ENCODE measurements at places on chromosomes 2 and 18. TPM values are rescaled to one million over a fixed set of nuclear protein-coding genes. Genes with fewer than 3 reads are reported as not detected.

Gene C2orf78
- not detected for total RNA-seq

DNA sequence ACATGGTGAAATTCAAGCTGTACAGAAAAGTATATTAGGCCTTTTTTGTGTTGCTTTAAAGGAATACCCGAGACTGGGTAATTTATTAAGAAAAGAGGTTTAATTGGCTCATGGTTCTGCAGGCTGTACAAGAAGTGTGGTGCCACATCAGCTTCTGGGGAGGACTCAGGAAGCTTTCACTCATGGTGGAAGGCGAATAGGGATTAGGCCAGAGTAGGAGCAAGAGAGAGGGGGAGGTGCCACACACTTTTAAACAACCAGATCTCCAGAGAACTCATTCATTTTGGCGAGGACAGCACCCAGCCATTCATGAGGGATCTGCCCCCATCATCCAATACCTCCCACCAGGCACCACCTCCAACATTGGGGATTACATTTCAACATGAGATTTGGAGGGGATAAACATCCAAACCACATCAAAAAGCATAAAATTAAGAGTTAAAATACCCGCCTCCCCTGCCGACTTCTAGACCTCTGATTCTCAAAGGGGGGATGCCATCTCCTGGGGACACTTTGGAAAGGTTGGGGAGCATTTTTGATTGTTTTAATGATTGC lies 15.1 kb upstream of the LIPG start:
- DNase-seq, result no peak

Gene DYNAP
- not detected for total RNA-seq

DNA sequence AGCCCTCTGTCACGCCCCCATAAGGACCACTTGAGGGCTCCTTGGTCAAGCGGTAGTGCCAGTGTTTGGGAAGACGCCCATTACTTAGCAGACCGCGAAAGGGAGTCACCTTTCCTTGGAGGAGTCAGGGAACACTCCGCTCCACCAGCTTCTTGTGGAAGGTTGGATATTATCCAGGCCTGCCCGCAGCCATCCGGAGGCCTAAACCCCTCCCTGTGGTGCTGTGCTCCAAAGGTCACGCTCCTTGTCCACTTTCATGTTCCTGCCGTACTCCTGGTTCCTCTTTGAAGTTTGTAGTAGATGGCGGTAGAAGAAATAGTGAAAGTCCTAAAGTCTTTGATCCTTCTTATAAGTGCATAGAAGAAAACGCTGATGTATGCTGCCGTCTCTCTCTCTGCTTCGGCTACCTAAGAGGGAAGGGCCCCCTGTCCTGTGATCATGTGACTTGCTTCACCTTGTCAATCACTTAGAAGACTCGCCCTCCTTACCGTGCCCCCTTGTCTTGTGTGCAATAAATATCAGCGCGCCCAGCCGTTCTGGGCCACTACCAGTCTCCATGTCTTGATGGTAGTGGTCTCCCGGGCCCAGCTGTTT lies 1.7 kb upstream of the CATIP start:
- no peak for DNase-seq

DNA sequence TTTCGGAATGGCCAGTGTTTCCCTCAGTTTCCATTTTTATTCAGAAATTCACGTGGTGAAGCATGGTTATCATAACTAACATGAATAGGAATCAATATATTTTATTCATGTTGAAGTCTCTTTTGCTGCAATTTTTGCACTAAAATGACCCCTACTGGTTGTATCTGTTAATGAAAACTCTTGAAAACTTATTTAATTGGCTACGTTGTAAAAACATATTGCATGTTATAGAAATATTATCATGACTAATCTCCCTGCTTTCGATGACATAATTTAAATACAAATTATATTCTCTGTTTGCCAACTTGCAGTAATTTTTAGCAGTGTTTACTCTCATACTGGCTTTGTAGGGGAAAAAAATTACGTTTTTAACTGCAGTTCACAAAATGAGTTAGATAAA lies 3.5 kb downstream of the CRIM1 start:
- no peak for DNase-seq

DNA sequence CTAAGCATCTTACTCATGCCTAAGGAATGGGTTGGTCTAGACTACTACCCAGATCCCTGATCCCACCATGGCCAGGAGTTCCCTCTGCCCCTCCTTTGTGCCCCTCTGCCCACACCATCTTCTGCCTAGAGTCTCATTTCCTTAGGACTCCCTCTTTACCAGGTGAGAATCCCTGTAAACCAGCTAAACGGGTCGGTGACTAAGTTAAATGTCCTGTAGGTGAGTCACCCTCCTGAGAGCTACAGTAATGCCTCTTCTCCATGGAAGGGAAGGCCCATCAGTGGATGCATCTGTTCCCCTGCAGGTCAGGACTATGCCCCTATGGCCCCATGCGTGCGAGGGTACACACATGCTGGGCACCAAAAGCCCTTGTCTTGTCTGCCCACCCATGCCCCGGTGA lies 25.4 kb downstream of the PTGR3 start:
- DNase-seq, result no peak

DNA sequence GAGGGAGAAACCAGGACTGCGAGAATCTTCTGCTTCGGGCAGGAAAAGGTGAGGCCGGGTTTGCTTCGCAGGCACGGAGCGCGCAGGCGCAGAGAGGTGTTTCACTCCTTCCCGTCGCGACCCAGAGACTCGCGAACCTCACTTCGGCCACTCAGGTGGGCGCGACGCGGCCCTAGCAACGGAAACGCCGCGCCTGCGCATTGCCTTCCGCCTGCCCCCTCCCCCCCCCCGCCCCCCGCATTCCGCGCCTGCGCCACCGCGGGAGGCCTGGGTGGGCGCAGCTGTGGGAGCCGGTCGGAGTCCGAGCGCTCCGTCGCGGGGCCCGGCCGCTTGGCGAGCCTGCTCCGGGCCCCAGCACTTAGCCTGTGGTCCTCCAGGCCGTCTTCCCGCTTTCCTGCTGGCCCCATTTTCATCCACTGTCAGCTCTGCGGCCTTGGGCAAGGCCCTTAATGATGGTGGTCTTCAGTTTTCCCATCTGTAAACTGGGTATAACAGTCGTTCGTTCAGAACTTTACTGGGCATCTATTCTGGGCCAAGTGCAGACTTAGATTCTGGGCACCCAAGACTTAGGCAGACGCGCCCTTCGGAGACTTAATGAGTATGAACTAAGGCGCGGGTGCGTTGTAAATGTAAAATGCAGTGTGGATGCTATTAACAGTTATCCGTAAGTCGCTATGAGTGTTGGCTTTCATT lies 62.1 kb upstream of the ACKR3 start:
- DNase-seq, result peak; percentile 57

GRCh38 chr18:56245866-56246580 lies 392.4 kb downstream of the TXNL1 start:
- no peak for DNase-seq

- DNase-seq, result no peak
Observed at GRCh38 chr2:71277536-71278103, 50.7 kb upstream of the PAIP2B start.

Gene TMEM17
- total RNA-seq, result 3.4 TPM

Gene CIAO1
- 131 TPM for total RNA-seq

Gene HOXD1
- total RNA-seq, result 0.64 TPM

DNA sequence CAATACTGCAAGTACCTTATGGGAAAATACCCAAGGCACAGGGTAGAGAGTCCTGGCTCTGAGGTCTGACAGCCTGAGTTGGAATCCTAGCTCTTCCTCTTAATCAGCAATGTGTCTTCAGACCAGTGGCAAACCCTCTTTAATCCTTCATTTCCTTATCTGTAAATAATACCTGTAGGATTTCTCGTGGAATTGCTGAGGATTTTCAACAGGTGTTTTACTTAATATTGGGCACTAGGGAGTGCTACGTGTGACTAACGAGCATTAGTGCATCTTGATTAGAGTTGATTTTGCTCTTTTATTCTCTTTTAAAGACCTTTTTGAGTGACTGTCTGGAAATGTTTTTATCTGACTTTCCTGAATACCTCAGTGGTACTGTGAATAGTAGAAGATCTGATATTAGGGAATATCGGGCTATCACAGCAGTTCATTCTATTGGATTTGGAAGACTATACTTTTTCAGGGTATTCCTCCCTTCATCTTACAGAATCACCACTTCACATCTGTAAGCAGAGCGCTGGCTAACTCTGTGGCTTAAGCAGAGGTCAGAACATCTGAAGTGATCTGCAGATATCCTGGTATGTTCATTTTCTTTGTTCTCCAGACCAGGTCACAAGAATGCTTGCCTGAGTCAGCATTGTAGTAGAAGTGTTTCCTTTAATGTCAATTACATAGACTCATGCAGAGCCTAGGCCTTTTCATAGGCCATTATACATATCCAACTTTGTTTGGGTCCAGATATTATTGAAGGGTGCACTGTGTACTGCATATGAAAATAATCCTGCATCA lies 49.1 kb downstream of the ARHGAP28 start:
- no peak for DNase-seq

- no peak for DNase-seq
Observed at GRCh38 chr18:53458268-53458667, 766.2 kb downstream of the MBD2 start.

DNA sequence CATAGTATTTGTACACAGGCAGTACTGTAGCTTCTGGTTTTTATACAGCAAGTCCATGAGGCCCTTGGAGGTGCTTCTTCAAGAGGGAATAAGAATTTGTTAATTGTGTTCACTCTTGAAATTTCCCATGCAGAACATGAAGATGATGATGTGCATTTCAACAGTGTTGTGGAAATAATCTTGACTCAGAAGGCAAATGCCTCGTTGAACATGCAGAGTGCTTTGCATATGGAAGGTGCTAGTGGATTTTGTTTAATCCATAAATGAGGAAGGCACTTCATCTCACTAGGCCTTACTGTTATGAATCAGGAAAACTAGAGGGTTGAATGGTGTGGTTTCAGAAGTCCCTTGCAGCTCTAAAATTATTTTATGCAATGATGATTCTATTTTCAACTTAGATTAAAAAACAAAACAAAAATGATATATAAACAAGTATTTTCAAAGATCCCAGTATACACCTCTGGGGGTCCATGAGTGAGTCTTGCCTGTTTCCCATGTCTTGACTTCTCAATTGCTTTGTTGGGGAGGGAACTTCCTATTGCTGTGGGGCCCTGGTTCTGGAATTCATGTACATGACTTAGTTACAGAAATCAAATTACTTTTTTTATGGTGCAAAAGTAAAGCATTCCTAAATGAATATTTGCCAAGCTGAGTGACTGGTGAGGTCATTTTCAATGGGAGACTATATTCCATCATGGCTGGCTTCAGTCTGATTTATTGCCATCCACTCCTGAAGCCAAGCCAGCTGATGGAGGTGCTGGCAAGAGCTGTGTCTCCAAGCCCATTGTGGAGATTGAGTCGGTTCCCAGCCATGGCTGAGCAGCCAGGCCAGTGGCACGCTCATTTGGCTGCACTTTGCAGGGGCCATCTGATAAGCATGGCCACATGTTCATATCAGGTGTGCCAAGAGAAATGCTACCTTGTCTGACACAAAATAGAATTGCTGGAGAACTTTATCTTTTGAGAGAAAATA lies 56.5 kb downstream of the MGAT5 start:
- DNase-seq, result no peak

DNA sequence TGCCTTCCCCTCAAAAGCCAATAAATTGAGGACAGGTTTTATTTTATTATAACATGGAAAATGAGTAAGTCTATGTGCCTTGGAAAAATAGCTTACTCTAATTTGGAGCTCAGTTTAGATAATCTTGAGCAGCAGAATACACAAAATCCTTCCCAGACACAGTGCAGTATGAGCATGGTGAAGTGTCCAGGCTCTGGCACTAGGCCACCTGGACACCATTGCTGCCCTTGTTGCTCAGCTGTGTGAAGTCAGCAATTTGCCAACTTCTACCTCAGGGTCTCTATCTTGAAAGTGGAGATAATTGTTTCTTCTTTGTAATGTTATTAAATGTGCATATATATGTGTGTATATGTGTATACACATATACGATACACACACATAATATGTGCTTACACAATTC lies 104.9 kb upstream of the CAVIN2 start:
- no peak for DNase-seq

DNA sequence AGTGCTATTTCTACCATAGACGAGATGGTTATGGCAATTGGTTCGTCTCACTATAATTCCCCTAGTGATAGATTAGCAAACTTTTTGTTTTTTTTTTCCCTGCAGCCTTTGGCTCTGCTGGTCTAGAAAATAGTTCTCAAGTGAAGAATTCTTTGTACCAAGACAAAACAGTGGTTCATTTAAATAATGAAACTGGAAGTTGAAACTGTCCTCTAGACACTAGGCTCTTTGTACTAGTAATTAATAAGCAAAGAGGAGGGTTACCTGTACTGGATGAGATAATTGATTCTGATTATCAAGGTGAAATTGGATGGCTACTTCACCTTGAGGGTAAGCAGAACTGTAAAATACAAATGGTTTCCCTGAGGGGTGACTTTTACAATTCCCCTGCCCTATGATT lies 156.9 kb upstream of the DCC start:
- no peak for DNase-seq

GRCh38 chr18:58402951-58403702 lies 225.8 kb downstream of the ALPK2 start:
- no peak for DNase-seq

GRCh38 chr18:73407506-73407905 lies 539.7 kb upstream of the NETO1 start:
- DNase-seq, result no peak

Gene TCF4
- total RNA-seq, result 79.6 TPM

DNA sequence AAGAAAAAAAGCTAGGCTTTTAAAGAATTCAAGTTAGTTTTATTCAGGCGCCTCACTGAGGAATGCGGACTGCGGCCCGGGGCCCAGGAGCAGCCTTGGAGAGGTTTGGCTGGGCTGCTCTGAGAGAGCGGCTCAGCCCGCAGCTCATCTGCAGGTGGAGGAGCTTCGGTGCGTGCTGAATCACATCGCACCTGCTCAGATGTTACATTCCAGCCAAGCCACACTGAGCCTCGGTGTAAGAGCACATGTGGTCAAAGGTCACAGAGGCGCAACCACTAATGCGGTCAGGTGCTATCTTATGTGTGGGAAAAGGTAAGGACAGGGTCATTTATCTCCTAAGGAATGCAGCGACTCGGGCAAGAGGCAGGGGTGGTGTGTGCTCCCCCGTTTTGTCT lies 17.1 kb upstream of the CNDP1 start:
- DNase-seq, result no peak

DNA sequence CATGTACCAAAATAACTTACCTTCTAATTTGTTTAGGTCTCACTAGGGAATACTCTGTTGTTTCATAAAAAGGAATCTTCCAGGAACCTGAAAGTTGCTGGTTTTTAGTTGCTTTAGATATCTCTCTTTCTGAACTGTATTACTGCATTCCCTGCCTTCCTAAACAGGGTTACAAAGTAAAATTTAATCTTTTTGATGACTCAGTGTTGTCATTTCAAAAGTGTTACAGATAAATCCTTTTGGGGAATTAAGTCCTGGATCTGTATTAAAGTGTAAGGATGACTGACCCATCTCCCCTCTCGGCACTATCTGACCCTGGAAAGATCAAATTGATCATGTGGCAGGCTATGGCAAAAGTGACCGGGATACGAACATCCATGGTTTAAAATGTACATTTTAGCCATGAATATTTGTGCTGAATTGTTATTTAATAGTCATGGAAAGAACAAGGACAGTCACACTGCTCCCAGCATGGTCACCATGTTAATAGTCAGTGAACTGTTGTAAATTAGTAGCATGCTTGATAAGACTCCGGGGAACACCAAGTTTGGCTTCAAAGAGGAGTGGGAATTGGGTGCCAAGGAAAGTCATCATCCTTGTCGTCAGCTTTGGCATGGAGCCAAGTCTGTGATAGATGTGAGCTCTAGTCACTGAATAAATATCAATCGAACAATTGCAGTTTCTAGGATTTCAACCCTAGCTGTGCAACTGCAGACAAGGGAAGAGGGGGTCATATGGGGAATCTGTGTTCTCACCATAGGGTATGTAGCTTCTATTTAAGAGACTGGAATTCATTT lies 4.2 kb downstream of the PLEKHA3 start:
- DNase-seq, result no peak

GRCh38 chr2:215919624-215920243 lies 93.6 kb downstream of the MREG start:
- DNase-seq, result no peak

Gene PTPRN
- total RNA-seq, result not detected

All from breast epithelium (tissue), 4 donors.